ENCODE measurements at places on chromosomes 1 and 21. TPM values are rescaled to one million over a fixed set of nuclear protein-coding genes. Genes with fewer than 3 reads are reported as not detected.

DNA sequence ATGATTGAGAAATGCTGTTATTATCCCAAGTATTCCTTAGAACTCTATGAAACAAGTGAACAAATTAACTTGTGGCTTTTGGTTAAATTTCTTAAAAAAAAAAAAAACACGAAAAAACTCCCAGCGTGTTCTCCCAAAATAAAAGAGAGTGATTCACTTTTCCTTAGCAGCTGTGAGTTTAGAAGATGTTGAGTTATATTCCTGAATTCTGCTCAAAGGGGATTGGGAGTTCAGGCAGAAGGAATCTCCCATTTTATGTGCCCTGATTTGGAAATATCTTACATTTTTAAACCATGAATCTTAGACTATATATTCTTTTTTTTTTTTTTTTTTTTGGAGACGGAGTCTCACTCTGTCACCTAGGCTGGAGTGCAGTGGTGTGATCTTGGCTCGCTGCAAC is 34.3 kb downstream of the SMG7 start:
- no peak overlapping the region for H3K27ac ChIP-seq
- H3K4me3 ChIP-seq: no peak overlapping the region
- no peaks in the 10 kb centered on the region for H3K36me3 ChIP-seq
- H3K4me1 ChIP-seq: no peaks in the 10 kb centered on the region
- H3K27me3 ChIP-seq: no peaks in the 10 kb centered on the region

DNA sequence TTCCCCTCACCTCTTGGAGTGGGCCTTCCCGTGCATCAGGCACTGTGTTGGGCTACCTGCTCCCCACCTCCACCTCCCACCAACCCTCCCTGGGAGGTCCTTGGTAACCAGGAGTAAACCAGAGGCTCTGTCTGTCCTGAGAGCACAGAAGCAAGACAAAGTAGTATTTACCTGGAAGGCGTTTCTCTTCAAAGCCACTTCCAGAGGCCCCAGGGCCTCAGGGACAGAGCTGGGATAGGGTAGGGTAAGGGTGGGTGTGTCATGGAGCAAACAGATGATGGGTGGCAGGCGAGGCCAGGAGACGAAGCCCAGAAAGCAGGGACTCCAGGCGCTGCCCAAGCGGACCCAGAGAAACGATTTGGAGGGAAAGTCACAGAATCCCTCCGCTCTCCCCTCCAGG is 77.2 kb upstream of the TARDBP start:
- H3K4me3 ChIP-seq: no peak overlapping the region
- DNase-seq: no peak
- H3K4me1 ChIP-seq: peaks cover 44% of the 10 kb centered on the region

DNA sequence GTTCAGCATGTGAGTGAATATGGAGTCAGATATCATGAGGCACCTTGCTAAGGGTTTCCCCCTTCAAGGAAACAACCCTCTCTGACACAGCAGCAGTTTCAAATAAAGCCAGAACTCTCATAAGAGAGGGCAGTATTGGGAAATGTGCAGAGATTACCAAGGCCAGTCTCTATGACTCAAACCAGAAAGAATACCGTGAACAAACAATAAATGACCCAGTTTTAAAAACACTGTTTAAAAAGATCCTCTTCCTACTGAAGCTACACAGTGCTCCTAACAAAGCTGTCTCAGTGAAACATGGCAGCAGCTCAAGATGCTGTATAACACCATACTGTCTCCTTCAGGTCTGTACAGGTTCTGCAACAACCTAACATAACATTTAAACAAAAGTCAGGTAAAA is 102.6 kb downstream of the KIAA0319L start:
- peak; percentile 23 for DNase-seq
- H3K36me3 ChIP-seq: peaks cover 45% of the 10 kb centered on the region
- no peak overlapping the region for H3K27ac ChIP-seq
- H3K4me1 ChIP-seq: peaks cover 18% of the 10 kb centered on the region

- peaks cover 53% of the 10 kb centered on the region for H3K4me1 ChIP-seq
- no peak overlapping the region for H3K4me3 ChIP-seq
- H3K27ac ChIP-seq: no peak overlapping the region
- H3K27me3 ChIP-seq: no peaks in the 10 kb centered on the region
- no peak for DNase-seq
- no peaks in the 10 kb centered on the region for H3K36me3 ChIP-seq
These were observed 40.2 kb downstream of the TOMM20 start for GRCh38 chr1:235088430-235088829.

DNA sequence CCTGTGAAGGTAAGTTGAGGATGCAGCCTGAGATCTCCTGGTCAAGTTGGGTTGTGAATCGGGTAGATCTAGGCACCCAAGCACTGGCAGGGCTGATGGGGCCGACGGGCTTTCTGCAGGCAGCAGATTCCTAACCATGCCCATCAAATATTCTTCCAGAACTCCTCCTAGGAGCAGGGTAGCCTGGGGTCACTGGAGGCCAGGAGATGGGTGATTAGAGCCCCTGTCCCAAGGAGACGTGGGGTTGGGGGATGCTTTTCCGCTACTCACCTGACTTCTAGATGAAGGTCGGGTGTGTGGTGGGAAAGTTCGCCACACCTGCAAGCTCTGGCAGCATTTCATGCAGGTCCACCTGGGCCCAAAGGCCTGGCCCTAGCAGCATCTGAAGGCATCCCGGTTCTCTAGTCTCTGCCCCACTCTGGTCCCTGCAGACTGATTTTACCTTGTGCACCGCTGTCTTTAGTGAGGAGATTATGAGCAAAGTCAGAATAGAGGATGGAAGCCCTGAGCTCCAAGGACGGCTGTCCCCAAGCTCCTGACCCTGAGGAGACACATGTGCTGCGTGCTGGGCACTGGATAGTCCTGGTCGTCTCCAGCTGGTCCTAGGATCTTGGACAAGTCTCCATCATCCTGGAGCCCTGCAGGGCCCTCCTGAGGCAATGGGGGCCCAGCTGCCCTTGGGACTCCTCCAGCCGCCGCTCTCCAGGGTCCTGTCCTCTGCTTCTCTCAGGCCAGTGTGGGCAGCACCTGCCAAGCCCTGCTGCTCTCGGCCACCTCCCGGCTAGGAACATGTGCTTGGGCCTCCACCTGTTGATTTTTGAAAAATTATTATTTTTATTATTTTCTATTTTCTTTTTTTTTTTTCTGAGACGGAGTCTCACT is 21.8 kb upstream of the C2CD2 start:
- H3K27ac ChIP-seq: no peak overlapping the region
- H3K4me3 ChIP-seq: no peak overlapping the region
- no peaks in the 10 kb centered on the region for H3K27me3 ChIP-seq
- no peaks in the 10 kb centered on the region for H3K36me3 ChIP-seq
- H3K4me1 ChIP-seq: peaks cover 35% of the 10 kb centered on the region

GRCh38 chr1:167563579-167564246 is 10.2 kb upstream of the CREG1 start:
- DNase-seq: no peak
- no peak overlapping the region for H3K4me3 ChIP-seq
- H3K27me3 ChIP-seq: no peaks in the 10 kb centered on the region
- H3K27ac ChIP-seq: no peak overlapping the region
- H3K4me1 ChIP-seq: no peaks in the 10 kb centered on the region

TMEM54 gene
- 2.5 TPM for total RNA-seq

LMOD1 gene
- total RNA-seq: not detected

SLC37A1 gene
- total RNA-seq: 0.40 TPM

GRCh38 chr1:198929961-198930599 is 291.2 kb downstream of the PTPRC start:
- H3K36me3 ChIP-seq: no peaks in the 10 kb centered on the region

PCBP3 gene
- total RNA-seq: not detected

UBASH3A gene
- total RNA-seq: not detected

DNA sequence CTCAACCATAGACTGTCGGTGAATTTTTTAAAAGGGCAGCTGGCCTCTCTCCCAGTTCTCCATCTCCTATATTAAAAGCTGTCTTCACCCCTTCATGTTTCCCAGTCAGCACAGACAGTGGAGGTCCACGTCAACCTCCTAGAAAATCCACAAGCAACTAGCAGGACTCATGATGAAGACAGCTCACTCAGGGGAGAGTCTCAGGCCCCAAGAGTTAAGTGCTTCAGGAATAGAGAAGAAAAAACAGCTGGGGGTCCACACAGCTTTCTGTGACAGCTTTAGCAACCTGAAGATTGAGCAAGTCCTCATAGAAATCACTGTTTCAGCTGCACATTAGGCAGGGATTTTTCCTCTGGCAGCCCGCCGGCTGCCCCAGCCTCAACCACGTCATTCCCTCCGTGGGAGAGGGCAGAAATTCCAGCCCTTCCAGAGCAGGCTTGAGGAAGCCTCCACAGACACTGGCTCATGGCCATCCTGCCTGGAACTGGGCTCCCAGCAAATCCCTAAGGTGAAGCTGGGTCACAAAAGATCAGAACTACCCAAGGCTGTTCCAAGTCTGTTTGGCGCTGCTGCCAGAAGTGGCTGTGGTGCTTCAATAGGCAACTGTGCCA is 15.2 kb downstream of the GPR161 start:
- no peak overlapping the region for H3K27ac ChIP-seq
- DNase-seq: no peak

DNA sequence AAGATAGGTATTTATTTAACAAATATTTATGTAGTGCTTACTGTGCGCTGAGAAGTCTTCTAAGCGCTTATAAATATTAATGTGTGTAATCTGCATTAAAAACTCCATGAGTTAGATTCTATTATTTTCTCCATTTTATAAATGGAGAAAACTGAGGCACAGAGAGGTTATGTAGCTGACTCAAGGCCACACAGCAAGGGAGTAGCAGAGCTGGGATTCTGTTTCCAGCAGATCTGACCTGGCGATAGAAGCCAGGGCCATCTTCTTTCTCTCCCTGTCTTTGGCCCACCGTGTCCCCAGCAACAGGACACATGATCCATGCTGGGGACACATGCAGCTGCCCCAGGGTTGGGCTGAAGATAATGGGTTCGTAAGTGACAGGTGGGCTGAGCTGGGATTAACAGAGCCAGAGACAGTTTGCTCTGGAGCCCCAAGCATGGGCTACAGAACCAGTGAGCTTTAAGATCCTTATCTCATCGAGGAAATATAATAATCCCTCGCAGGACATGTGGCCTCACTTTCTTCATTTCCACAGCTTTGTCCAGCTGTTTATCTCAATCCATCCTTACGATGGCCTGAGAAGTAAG is 30.3 kb downstream of the IGSF21 start:
- no peak overlapping the region for H3K4me3 ChIP-seq
- DNase-seq: no peak
- no peaks in the 10 kb centered on the region for H3K36me3 ChIP-seq

DNA sequence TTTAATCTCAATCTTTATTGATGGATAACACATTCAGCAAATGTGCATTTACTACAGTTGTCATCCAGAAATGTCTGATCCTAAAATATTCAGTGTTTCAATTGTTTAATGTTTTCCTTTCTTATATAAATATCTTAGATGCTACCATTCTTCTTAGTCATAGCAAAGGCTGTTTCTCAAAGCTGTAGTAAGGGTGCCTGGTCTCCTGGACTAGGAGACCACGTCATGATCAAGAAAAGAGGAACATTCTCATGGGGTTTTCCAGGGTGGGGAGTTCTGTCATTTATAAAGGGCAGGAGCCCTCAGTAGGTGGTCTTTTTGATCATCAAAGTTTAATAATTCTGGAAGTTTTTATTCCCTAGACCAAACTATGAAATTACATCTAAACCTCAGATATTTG is 292.8 kb downstream of the HMCN1 start:
- no peaks in the 10 kb centered on the region for H3K27me3 ChIP-seq
- H3K4me1 ChIP-seq: no peaks in the 10 kb centered on the region
- no peak for DNase-seq

GRCh38 chr1:87647430-87648177 is 318.9 kb downstream of the LMO4 start:
- peaks cover 28% of the 10 kb centered on the region for H3K4me1 ChIP-seq
- DNase-seq: no peak
- H3K27ac ChIP-seq: no peak overlapping the region
- H3K4me3 ChIP-seq: no peak overlapping the region
- no peaks in the 10 kb centered on the region for H3K36me3 ChIP-seq

DNA sequence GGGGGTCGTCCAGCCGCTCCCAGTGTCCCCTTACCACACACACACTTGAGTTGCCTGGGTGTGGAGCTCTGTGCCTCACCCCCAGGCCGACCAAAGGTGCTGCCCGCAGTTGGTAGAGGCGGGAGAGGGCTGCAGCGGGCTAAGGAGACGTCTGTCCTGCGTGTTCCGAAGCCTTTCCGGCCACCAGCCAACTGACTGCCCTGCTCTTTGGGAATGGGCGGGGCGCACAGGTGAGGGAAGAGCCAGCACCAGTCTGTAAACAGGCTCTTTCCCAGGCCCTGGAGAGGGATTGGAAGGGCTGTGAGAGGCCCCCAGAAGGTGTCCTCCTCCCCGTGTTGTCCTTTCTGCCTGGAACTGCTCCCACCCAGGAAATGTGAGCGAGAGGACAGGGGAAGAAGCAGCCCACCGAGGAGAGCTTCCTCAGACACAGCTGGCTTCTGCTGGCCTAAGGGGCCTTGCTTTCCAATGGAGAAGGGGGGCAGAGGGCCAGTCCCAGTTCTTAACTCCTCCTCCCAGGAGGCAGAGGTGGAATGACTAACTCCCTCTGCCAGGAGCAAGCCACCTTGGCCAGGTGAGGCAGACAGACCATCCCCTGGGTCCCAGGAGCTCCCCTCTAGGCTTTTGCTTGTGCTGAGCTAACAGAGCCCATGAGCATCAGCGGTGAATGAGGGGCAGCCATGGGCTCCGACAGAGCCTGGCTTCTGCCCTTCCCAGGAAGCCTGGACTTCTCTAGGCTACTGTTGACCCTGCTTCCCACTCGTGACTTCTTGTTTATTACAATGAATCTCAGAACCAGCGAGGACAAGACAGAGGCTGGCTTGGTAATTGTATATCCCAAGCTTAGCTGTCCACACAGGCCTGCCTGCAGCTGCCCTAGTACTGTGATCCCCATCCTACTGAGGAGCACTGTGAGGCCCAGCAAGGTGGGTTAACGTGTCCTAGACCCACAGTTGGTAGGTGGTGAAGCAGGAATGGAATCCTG is 158.1 kb upstream of the COA6 start:
- peaks cover 14% of the 10 kb centered on the region for H3K4me1 ChIP-seq
- no peak overlapping the region for H3K27ac ChIP-seq
- no peaks in the 10 kb centered on the region for H3K36me3 ChIP-seq
- H3K27me3 ChIP-seq: peaks cover 44% of the 10 kb centered on the region
- no peak for DNase-seq

- H3K27me3 ChIP-seq: no peaks in the 10 kb centered on the region
- no peak overlapping the region for H3K27ac ChIP-seq
- no peaks in the 10 kb centered on the region for H3K36me3 ChIP-seq
- peaks cover 14% of the 10 kb centered on the region for H3K4me1 ChIP-seq
- DNase-seq: no peak
These were observed 155.0 kb upstream of the RUNX1 start for GRCh38 chr21:35204125-35204524.

DNA sequence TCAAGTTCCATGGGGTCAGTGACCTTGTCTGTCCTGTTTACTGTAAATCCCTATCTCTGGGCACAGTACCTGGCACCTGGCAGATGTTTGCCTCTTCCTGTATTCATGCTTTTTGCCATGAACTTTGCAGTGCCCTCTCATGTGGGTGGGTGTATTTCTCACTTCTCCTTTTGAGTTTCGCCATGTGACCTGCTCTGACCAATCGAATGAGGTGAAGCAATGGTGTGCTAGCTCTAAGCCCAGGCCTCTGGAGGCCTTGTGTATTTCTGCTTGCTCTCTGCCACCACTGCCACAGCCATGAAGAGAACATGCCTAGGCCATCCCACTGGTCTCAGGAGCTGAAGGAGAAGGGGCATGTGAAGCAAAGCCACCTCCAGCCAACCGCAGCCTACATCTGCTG is 185.5 kb upstream of the ZC3H12A start:
- H3K27ac ChIP-seq: no peak overlapping the region
- H3K27me3 ChIP-seq: peaks cover 16% of the 10 kb centered on the region
- no peaks in the 10 kb centered on the region for H3K4me1 ChIP-seq
- H3K36me3 ChIP-seq: no peaks in the 10 kb centered on the region
- DNase-seq: no peak
- no peak overlapping the region for H3K4me3 ChIP-seq

HPDL gene
- total RNA-seq: not detected

DDAH1 gene
- 50.2 TPM for total RNA-seq

- H3K4me3 ChIP-seq: no peak overlapping the region
- DNase-seq: no peak
- no peaks in the 10 kb centered on the region for H3K36me3 ChIP-seq
These were observed 37.3 kb downstream of the MAST2 start for GRCh38 chr1:45840704-45841103.

CELA2A gene
- not detected for total RNA-seq

All from HepG2 (cell line).